ENCODE measurements at places on chromosomes 3 and 15.

DNA sequence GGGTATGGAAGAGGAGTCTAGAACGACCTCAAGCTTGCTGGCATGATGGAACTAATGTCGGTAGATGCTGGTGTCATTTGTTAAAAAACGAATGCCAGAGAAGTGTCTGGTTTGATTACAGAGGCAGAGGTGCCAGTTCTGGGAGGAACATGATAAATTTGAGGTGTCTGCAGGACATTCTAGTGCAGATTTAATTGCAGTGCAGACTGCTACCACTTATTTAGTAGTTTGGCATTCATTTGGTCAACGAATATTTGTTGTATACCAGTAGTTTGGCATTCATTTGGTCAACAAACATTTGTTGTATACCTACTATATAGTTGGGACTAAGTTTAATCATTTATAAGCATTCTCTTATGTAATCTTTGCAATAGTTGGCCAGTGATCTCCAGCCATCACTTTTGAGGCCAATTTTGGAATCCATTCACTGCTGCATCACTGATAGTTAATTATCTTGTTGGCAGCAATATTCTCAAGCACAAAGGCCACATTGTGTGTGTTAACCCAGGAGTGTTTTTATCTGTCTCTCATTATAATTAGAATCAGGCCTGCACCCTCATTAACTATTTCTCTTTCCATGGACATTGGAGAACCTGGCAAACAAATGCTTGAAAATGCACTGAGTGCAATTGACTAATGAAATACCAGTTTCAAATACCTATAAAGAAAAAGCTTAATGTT lies 19.5 kb upstream of the TGFBR2 start:
- no peak for DNase-seq

DNA sequence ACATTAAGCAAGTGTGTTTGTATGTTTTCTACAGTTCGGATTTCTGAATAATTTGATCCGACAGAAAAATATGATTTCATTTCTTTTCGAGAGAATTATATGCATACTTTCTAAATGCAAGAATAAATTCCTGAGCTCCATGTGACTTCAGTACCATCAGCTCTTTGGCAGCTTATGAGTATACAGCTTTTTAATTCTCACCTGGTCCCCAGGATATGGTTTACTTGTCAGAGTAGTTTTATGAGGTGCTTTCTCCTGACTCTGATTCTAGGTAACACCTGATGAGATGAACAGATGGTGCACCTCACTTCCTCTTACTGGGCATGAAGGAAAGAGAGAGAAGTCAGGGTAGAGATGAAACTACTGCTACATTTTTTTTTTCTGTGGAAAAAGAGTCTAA lies 3.1 kb downstream of the HGD start:
- no peak for DNase-seq

DNA sequence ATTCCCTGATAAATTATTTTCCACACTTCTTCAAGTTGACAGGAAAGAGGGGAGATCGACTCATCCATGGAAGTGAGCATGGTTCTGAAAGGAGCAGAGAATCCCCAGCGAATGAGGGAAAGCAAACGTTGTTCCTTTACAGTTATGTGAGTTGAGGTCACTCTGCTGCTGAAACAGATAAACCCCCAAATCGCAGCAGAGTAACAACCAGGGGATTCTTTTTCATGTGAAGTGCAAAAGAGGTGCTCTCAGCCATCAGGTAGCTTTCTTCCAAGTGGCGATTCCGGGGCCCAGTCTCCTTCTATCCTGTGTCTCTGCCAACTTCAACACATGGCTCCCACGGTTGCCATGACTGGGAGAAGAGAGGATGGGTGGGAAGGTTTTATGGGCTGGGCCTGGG lies 28.2 kb downstream of the MEX3B start:
- no peak for DNase-seq

DNA sequence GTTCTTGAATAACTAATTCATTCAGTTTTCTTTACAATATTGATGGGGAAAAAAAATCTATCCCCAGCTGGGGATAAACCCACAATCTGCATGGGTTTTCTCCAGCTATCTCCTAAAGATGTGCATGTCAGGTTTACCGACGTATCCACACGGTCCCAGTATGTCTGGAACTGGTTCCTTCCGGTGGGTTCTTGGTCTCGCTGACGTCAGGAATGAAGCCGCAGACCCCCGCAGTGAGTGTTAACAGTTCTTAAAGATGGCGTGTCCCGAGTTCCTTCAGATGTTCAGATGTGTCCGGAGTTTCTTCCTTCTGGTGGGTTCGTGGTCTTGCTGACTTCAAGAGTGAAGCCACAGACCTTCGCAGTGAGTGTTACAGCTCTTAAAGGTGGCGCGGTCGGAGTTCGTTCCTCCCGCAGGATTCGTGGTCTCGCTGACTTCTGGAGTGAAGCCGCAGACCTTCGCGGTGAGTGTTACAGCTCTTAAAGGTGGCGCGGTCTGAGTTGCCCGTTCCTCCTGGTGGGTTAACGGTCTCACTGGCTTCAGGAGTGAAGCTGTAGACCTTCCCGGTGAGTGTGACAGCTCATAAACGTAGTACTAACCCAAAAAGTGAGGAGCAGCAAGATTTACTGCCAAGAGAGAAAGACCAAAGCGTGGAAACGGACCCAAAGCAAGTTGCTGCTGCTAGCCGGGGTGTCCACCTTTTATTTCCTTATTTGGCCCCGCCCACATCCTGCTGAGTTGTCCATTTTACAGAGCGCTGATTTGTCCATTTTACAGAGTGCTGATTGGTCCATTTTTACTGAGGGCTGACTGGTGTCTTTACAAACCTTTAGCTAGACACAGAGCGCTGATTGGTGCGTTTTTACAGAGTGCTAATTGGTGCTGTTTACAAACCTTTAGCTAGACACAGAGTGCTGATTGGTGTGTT lies 195.1 kb upstream of the NR2F2 start:
- no peak for DNase-seq

DNA sequence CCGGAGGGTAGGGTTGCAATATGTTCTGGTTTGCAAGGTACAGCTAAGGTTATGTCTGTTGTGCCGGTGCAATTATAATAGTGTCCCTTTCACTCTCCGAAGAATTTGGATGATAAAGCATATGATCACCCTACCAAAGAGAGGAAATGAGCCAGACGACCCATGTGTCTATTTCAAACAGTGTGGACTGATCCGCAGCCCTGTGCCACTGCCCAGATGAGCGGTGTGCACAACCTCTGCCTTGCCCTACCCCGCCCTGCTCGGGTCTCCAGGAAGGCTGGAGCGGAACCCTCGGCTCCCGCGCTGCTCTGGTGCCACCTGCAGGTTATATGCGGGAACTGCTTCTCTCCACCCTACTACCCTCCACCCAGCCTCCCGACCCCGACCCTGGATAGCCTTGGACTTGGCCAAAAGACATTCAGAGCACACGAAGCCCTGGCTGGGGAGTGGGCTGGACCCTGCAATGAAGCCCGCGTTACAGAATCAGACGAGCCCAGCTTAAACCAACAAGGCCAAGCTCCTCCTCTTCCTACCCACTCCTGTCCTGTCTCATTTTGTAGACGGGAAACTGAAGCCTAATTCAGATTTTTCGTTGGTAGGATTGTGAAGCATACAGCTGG lies 68.4 kb upstream of the CHRNB4 start:
- peak; percentile 31 for DNase-seq
